Gastrocnemius medialis (tissue), 4 donors: ENCODE measurements at places on chromosomes 3 and 15.
A peak's percentile ranks its signal among the peaks of the same experiment; 100 is the strongest.

DNA sequence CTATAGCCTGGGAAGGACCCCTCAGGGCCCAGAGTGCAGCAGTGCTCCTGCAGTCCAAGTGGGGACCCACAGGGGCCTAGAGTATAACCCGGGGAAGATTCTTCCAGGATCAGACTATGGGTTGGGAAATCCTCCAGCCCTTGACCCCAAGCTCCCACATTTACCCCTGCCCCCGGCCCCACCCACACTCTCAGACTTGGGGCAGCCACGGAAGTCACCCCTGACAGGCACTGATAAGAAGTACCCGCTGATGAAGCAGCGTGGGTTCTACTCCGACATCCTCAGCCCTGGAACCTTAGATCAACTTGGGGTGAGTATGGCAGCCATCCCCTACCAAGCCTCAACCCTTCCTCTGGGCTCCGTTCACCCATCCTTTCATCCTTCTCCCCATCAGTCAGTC is 6.3 kb downstream of the DNAH1 start:
- no peak for DNase-seq

GRCh38 chr15:69298697-69299441 is at the start of gene PAQR5:
Gene PAQR5 (plus strand): TSS chr15:69298912. CDS start chr15:69360081, 61,169 bp downstream.
- no peak for DNase-seq

DNA sequence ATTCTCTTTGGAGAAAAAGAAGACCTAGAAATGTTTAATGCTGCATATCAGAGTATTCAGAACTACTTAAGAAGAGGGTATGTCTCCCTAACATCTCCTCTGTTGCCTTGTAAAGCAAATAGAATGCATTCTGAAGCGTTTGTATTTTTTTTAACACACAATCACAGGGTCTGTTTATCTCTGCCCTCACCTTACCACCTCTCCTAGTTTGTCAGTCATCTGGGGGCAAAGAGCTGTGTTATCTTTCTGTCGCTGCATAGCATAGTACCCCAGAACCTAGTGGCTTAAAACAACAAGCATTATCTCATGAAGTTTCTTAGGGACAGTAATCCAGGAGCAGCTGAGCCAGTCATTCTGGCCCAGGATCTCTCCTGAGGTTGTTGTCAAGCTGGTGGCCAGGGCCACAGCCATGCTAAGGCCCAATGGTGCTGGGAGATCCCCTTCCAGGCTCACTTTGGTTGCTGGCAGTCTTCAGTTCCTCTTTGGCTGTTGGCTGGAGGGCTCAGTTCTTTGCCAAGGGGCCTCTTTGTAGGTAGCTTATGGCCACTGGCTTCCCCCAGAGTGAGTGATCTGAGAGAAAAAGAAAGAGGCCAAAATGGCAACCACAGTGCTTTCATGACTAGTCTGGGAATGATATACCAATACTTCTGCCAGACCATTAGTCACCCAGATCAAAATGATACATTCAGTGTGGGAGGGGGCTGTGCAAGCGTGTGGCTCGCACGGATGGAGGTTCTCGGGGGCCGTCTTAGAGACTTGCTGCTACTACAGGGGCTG is 17.8 kb downstream of the EDEM1 start:
- no peak for DNase-seq

DNA sequence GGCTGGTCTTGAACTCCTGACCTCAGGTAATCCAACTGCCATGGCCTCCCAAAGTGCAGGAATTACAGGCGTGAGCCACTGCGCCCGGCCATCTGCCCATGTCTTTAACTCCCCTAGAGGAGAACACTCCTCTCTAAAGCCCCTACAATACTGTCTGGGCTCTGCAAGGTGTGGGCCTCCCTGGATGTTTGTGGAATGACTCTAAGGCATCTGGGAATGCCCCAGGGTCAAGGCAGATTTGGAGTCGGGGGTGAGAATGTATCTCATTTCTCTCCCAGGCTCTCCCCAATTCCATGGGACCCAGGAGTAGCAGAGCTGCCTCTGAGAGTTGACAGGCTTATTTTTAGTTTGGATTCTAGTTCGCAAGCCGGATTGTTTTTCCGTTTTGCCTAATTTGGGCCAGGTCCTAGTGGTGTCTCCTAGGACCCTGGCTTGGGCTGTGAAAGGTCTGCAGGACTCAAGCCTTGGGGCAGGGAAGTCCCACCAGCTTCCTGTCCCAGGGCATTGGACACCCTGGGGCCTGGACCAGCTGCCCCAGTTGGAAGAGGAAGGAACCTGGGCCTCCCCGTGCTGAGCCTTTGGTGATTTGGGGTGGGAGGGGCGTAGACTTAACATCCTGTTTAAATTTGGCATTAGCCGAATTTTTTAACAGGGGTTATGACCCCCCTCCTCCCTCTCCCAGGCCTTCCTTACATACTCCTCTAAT is 53.5 kb downstream of the MAGEF1 start:
- no peak for DNase-seq

- peak; percentile 62 for DNase-seq
These were observed 68.4 kb upstream of the TNFAIP8L3 start for GRCh38 chr15:51162865-51163762.

DNA sequence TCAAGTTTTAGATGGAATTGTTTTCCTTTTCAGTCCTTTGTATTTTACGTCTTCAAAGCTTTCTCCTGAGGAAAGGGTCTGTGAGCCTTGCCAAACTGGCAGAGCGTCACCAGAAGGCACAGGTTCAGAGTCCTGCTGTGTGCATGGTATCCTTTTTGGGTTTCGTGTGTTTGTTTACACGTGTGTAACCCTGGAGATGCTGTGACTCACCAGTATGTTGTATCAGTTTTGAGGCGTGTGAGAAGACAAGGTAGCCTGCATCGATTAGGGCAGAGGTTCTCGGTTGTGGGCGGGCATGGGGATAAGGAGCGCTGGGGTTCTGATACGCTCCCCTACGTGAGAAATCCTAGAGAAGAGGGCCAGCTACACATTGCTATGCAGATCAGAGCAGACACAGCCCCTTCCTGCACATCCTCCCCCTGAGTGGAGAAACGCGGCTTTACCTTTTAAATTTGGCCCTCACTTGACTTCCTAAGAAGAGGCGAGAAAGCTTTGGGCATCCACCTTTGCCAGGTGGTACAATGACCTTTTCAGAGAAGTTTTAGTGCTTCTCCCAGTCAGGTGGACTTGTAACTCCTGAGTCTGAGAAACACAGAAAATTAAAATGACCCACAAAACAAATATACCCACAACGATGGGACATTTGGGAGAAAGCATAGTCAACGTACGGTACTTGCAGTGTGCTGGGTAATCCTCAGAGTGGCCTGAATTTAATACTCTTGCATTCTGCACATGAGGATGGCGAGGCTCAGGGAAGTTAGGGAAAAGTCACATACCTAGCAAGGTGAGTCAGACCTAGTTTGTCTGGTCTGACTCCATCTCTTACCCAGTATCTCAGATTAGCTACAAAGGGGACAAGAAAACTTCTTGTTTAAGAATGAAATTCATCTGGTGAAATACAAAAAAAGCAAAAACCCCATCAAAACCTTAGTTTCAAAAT is 38.1 kb downstream of the TRAK1 start:
- no peak for DNase-seq

DNA sequence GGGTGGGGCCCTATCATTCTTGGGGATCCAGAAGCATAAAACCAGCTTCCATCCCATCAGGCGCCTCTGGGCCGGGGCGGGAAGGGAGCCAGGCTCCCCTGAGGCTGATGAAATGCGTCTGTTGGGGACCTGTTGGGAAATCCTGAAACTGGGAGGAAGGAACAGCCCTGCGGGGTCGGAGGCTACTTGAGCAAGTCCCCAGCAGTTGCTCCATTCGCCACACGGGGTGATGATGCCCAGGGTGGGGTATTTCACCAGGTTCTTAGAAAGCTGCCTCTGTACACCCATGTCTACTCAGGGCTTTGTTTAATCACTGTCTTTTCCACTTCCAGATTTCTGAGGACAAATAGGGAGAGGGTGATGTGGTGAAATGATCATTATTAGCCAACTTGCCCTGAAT is 25.4 kb upstream of the TSEN2 start:
- DNase-seq = no peak

GRCh38 chr15:50358845-50359244 is 3.8 kb upstream of the GABPB1 start:
- DNase-seq = no peak

GRCh38 chr3:125003859-125004595 is 51.8 kb downstream of the HEG1 start:
- DNase-seq = no peak

- peak; percentile 46 for DNase-seq
These were observed 27.2 kb upstream of the LMOD3 start for GRCh38 chr3:69149586-69149985.

DNA sequence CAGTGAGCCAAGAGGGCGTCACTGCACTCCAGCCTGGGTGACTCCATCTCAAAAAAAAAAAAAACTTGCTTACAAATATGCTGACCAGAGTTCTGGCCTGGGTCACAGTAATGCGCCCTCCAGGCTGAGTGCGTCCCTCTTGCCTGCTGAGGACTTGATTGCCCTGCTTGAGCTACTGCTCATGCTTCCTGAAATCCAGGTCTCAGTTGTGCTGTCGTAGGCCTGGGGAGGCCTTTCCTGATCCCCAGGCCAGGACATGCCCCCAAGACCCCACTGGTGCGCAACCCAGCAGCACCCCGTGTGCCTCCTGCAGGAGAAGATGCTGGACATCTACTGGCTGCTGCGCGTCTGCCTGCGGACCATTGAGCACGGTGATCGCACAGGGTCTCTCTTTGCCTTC is 7.3 kb downstream of the AMIGO3 start:
- DNase-seq = no peak

DNA sequence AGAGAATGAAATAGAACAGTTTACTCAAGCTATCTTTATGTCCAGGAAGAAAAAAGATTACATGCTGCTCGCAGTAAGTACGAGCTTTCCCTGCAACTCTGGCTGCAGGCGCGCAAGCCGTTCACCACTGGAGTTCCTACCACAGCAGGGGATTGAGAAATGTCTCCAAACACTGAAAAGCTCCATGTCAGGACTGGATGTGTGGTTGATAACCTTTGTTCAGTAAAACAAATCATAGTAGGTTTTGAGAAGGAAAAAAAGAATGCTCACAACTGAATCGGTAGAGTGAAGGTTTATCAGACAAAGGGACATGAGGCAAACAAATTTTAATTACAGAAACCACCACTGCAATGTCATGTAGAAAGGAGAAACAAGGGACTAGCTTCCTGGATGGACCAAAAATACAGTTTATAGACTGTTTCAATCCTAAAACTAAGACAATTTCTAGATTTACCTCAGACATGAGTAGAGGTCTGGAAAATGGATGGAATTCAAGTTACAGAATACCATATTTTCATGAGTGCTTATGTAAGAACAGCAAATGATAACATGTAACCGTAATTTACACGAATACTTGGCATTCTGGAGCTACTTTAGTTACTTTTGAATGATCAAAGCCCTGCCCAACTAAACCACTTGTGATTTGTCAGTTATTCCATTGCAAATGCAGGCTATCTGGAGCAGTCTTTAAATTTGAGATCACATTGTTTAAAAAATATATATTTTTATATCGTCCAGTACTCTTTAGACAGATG is 471.1 kb downstream of the SHQ1 start:
- no peak for DNase-seq

GRCh38 chr3:17805461-17805940 is 63.1 kb upstream of the TBC1D5 start:
- DNase-seq = no peak

- no peak for DNase-seq
These were observed 653 bp upstream of the WDR6 start for GRCh38 chr3:49006408-49007067.

DNA sequence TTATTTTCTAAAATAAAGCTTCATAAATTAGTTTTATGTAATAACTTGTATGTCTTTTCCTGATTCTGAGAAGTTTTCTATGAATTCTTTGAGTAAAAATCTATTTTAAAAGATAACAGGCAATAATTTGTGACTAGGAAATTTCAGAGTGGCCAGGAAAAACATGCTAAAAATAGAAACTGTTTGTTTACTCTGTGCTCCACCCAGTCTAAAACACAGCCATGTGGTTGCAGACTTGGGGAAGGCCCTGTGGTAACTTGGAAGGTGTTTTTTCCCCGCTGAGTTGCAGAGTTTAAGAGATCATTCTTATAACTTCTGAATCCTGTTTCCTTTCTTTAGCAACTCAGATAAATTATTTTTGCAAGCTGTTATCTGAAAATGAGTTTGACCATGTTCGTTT is 21.9 kb downstream of the PLCL2 start:
- no peak for DNase-seq

DNA sequence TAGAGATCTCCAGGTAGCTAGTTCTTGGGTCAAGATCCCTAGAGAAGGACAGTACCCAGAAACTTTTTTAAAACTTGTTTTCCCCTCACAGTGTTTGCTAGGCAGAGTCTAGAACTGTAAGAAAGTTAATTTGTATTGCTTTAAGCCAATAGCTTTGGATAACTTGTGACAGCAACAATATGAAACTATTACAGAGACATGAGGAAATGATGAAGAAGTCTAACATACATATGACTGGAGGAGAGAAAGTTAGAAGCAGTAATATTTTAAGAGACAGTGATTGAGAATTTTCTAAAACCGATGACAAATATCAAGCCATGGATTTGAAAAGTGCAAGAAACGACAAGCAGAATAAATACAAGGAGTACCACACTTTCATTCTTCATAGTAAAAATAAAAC is 10.0 kb downstream of the HMG20A start:
- DNase-seq = no peak

DNA sequence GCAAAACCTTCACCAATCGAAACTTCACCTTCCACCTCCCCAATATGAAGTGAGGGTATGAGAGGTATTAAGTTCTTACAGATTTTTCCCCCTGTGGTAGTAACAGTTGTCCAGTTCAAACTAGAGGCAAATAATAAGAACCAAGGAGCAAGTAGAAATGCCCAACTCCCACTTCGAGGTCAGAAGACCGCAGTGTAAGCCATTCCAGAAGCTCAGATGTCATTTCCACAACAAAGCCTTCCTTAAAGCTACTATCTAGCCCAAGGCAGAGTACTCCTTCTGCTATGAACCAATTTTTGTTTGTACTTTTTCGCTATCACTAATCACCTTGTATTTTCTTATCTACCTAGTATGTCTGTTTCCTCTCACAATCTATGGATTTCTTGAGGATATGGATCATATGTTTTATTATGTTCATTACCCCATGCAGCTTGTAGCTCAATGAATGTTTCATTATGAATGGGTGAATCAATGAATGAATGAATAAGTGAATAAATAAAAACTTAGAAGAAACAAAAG is 235.7 kb upstream of the KCNMB2 start:
- no peak for DNase-seq
